Uterus (tissue), 4 donors: ENCODE measurements at places on chromosomes 7 and 10. TPM values are rescaled to one million over a fixed set of nuclear protein-coding genes. Genes with fewer than 3 reads are reported as not detected.

MRC1 gene
- total RNA-seq = 22.1 TPM

FAM171A1 gene
- total RNA-seq = 40.4 TPM

RPP38 gene
- 12.7 TPM for total RNA-seq

- H3K4me3 ChIP-seq = no peak overlapping the region
- no peaks in the 10 kb centered on the region for H3K36me3 ChIP-seq
- no peaks in the 10 kb centered on the region for H3K4me1 ChIP-seq
- H3K27ac ChIP-seq = no peak overlapping the region
- H3K27me3 ChIP-seq = no peaks in the 10 kb centered on the region
- no peak for DNase-seq
These were observed 25.6 kb downstream of the IRF5 start for GRCh38 chr7:128963327-128963757.

DNA sequence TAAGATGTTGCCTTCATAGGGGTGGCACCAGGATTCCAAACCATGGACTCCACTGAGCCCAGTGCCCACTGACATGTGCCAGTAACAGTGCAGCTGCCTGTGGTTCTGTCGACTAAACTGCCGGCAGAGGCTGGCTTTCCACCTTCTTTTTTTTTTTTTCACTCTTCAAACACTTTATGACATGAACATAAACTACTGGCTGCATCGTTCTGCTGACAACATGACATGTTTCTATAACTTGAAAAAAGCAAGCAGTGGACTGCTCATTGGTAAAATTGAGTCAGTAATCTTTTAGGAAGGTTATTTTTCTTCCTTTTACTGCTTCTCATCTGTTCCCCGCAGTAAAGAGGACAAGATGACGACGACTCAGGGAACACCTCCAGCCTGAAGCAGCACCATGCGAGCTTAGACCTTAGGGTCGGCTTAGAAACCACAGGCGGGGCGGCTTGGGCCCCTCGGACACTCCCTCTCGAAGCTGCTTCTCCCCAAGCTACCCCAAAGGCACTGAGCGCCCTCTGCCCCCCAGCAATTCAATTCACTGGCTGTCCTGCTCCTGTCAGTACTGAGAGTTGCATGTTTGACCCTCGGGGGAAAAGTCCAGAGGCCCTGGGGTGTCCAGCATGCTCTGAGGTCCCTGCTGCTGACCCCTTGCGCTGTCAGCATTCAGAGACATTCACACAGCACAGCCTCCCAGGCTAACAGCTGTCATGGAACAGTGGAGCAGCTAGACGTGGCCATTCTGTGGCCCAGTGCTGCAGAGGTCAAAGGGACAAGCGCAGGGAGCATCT is 112.5 kb downstream of the EGFR start:
- no peak overlapping the region for H3K4me3 ChIP-seq
- no peaks in the 10 kb centered on the region for H3K36me3 ChIP-seq
- H3K27me3 ChIP-seq = no peaks in the 10 kb centered on the region
- DNase-seq = no peak

NACAD gene
- 26.9 TPM for total RNA-seq

POLR2J2 gene
- 33.5 TPM for total RNA-seq

GRCh38 chr7:111083413-111083812 is 7.5 kb upstream of the LRRN3 start:
- H3K4me3 ChIP-seq = no peak overlapping the region
- H3K27ac ChIP-seq = no peak overlapping the region
- DNase-seq = no peak
- no peaks in the 10 kb centered on the region for H3K4me1 ChIP-seq
- no peaks in the 10 kb centered on the region for H3K27me3 ChIP-seq

SEMA3C gene
- total RNA-seq = 54.4 TPM

- H3K27me3 ChIP-seq = no peaks in the 10 kb centered on the region
- no peaks in the 10 kb centered on the region for H3K36me3 ChIP-seq
- no peak for DNase-seq
- H3K4me3 ChIP-seq = no peak overlapping the region
These were observed 26.8 kb downstream of the LYZL2 start for GRCh38 chr10:30602747-30603146.

MTURN gene
- total RNA-seq = 55.9 TPM

GRCh38 chr10:3935141-3935540 is 150.1 kb upstream of the KLF6 start:
- peak; percentile 63 for DNase-seq
- peaks cover 7% of the 10 kb centered on the region for H3K4me1 ChIP-seq
- H3K36me3 ChIP-seq = no peaks in the 10 kb centered on the region
- H3K27ac ChIP-seq = peak overlapping the region; percentile 85
- no peaks in the 10 kb centered on the region for H3K27me3 ChIP-seq

DNA sequence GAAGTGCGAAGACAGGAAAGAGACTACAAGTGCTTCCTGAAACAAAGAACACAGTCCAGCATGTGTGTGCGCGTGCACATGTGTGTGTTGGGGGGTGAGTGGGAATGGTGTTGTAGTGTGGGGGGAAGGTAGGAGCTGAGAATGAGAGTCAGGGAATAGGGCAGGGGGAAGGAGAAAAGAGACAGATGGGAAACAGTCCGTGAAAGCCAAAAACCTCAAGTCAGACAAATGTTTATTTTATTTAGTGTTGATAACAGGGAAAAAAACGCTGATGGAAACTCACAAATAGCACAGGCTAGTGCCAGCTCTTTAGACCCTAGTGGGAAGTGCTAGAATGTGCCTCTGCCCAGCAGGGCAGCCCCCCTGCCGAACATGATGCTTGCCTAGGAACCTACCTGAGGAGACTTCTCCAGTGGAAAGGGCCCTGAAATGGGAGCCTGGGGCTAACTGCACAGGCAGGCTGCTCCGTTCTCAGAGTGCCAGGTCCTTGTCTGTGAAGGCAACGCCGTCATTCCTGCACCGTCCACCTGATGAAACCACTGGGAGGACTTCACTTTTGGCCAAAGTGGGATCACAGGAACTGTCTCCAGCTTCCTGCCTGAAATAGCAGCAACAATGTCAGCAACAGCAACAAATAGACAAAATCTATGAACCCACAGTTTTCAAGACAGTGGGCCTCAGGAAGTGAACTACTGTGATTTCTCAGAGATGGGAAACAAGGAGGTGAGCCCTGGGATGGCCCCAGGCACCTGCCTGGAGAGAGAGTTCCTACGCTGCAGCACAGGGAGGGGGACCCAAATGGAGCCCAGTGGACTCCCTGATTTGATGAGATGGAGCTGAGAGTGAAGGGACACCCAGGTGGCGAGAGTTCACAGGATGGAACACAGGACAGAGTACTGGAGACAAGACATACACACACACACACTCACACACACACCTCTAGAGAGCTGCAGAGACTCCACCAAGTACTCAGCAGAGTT is 379.7 kb downstream of the RPS24 start:
- no peaks in the 10 kb centered on the region for H3K36me3 ChIP-seq
- no peak for DNase-seq
- no peaks in the 10 kb centered on the region for H3K4me1 ChIP-seq
- H3K27ac ChIP-seq = peak overlapping the region; percentile 44
- no peak overlapping the region for H3K4me3 ChIP-seq
- no peaks in the 10 kb centered on the region for H3K27me3 ChIP-seq

DNA sequence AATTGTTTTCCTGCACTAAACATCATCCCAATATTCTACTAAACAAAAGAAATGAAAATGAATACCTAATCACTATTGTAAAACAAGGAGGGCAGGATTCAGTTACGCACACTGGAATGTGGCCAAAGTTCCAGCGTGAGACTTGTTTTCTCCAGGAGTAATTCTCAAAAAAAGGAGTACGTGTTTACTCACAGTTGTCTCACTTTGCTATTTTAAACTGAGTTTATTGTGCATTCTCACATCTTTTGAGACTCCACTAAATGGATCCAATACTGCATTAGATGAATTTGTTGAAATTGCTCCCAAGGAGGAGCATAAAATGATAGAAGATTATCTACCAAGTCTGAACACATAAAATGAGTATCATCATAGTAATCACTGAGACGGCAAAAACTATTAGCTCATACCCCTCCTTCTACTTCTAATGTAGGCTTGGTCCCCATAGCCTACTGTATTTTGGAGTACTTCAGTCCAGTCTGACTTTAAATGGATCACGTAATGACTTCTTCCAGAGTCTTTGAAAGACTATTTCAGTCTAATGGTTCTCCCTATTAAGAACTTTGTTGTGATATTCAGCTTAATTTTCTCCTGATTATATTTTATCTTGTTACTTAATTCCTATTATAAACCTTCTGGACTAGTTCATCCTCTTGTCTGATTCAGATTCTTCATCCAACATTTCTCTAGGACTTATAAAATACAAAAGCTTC is 3.8 kb downstream of the GRM3 start:
- no peak overlapping the region for H3K27ac ChIP-seq
- H3K27me3 ChIP-seq = no peaks in the 10 kb centered on the region
- DNase-seq = no peak
- H3K4me3 ChIP-seq = no peak overlapping the region

- no peaks in the 10 kb centered on the region for H3K4me1 ChIP-seq
- no peaks in the 10 kb centered on the region for H3K36me3 ChIP-seq
- H3K4me3 ChIP-seq = no peak overlapping the region
- H3K27me3 ChIP-seq = no peaks in the 10 kb centered on the region
These were observed 50.5 kb downstream of the STK32C start for GRCh38 chr10:132257271-132257670.

DNA sequence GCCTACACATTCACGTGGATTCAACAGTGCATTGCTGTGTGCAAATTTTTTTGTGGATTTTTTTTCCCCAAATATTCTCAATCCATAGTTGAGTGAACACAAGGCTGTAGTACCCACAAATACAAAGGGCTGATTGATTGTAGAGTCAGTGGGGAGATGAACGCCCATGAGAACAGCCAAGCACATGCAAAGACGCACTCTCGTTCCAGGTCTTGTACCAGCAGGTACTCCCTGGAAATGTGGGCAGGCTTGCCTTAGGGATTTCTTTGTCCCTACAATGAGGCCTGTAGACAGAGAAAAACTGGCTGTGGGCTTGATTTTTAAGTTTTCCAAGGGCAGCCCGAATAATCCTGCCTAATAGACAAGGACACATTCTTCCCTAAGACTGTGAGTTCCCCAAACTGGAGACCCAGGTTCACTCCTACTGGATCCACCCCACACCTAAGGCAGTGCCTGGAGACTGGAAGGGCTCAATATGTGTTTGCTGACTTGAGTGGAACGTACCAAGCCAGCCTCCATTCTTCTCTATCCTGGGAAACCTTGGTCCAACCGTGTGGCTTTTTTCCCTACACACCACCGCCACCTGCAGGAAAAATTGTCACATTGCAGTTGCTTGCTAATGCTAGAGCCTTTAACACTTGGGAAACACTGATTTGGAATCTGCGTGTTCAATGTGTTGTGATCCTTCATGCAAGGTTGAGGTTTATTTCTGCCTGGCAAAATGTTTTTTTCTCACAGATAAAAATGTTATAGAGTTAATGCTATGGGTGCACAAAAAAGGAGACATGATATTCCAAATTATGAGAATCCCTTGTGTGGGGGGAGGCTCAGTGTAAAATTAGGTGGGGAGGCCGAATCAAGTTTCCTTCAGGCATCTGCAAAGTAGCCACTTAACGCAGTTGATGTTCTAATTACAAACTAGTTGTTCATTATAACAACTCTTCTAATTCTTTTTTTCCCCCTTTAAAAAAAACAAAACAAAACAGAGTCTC is 49.3 kb downstream of the PPP1R17 start:
- H3K4me1 ChIP-seq = no peaks in the 10 kb centered on the region
- H3K27me3 ChIP-seq = no peaks in the 10 kb centered on the region
- peak; percentile 34 for DNase-seq
- H3K27ac ChIP-seq = no peak overlapping the region
- H3K4me3 ChIP-seq = no peak overlapping the region

GRCh38 chr10:102504179-102504975 is 605 bp downstream of the SUFU start:
- no peaks in the 10 kb centered on the region for H3K27me3 ChIP-seq
- peak overlapping the region; percentile 99 for H3K4me3 ChIP-seq
- peak; percentile 43 for DNase-seq
- H3K27ac ChIP-seq = peak overlapping the region; percentile 87
- no peaks in the 10 kb centered on the region for H3K36me3 ChIP-seq
- H3K4me1 ChIP-seq = no peaks in the 10 kb centered on the region

GRCh38 chr10:5442990-5443370 is 30.6 kb downstream of the NET1 start:
- H3K27ac ChIP-seq = no peak overlapping the region
- H3K4me1 ChIP-seq = no peaks in the 10 kb centered on the region
- no peaks in the 10 kb centered on the region for H3K27me3 ChIP-seq
- DNase-seq = no peak
- H3K36me3 ChIP-seq = no peaks in the 10 kb centered on the region
- no peak overlapping the region for H3K4me3 ChIP-seq

VCL gene
- total RNA-seq = 313 TPM

- DNase-seq = no peak
- H3K4me1 ChIP-seq = no peaks in the 10 kb centered on the region
- H3K36me3 ChIP-seq = no peaks in the 10 kb centered on the region
- no peak overlapping the region for H3K27ac ChIP-seq
- no peaks in the 10 kb centered on the region for H3K27me3 ChIP-seq
These were observed 225.6 kb downstream of the PTPRN2 start for GRCh38 chr7:158362001-158362400.

DNA sequence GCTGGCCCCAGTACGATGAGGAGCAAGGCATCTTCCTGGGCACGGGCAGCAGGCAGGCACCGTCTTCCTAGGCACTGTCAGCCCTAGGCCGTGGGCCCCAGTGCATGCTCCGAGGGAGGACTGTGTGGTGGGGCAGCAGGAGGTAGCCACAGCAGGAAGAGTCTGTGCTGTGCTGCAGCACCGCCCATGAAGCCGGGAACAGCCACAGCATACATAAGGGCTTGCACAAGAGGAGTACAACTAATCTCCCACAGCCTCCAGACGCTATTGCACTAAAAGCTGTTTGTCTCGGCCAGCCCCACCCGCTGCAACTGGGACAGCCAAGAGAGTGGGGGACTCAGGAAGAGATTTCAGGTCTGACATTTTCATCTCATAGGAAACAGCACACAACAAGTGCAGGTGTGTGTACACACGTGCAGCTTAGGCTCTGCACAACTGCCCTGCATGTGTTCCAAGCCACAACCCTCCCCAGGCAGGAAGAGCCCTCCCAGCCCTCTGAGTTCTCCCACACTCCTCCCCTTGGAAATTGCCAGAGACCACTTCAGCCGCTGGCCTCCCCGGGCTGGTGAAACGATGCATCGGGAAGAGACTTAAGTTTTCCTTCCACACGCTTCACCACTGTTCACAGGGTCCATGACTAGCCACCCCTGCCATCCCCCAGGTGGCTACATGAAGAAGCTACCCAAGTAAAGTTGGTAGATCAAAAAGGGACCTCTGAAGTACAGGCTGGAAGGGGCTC is 88.1 kb upstream of the DDC start:
- H3K27me3 ChIP-seq = no peaks in the 10 kb centered on the region
- no peaks in the 10 kb centered on the region for H3K36me3 ChIP-seq
- peak overlapping the region; percentile 95 for H3K27ac ChIP-seq

TMEM229A gene
- total RNA-seq = not detected

- no peaks in the 10 kb centered on the region for H3K4me1 ChIP-seq
- no peak for DNase-seq
- H3K36me3 ChIP-seq = no peaks in the 10 kb centered on the region
- no peak overlapping the region for H3K4me3 ChIP-seq
These were observed 6.9 kb downstream of the LSMEM1 start for GRCh38 chr7:112487457-112488263.

DNA sequence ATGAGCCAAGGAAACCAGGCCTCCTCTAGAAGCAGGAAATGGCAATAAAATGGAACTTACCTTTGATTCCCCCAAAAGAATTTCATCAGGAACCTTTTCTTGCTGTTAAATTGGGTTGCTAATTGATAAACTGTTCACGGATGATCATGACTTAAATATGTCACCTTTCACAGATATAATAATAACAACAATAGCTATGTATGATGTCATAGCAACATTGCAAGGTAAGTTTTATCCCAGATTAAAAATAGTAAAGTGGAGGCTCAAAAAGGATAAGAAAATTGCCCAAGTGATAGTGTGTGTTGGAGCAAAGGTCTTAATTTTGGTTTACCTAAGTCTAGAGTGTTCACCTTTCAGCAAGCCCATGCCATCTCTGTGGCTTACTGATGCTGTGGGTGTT is 357.6 kb upstream of the CELF2 start:
- H3K4me1 ChIP-seq = peaks cover 7% of the 10 kb centered on the region
- no peak overlapping the region for H3K4me3 ChIP-seq
- H3K27me3 ChIP-seq = no peaks in the 10 kb centered on the region
- no peaks in the 10 kb centered on the region for H3K36me3 ChIP-seq
- no peak overlapping the region for H3K27ac ChIP-seq
